ENCODE measurements at places on chromosomes 2 and 18. TPM values are rescaled to one million over a fixed set of nuclear protein-coding genes. Genes with fewer than 3 reads are reported as not detected.

Gene BCL2
- 0.86 TPM for total RNA-seq

Gene HRH4
- under 0.01 TPM for total RNA-seq

Gene FAM237A
- total RNA-seq = not detected

Gene STAMBP
- total RNA-seq = 17.0 TPM

Gene C2orf15
- not detected for total RNA-seq

Gene NEB
- under 0.01 TPM for total RNA-seq

Gene ANKRD62
- not detected for total RNA-seq

Gene SOWAHC
- 7.7 TPM for total RNA-seq

Gene CLASP1
- 24.8 TPM for total RNA-seq

Gene SERPINB3
- not detected for total RNA-seq

Gene SAG
- not detected for total RNA-seq

Gene GAL3ST2
- 0.09 TPM for total RNA-seq

Gene AKAIN1
- not detected for total RNA-seq

Gene MROH2A
- total RNA-seq = not detected

Gene NR4A2
- total RNA-seq = 0.32 TPM

Gene IL36A
- total RNA-seq = not detected

Gene GATA6
- total RNA-seq = 3.5 TPM

Gene DIPK1C
- not detected for total RNA-seq

Gene SLC5A7
- total RNA-seq = not detected

Gene REG3A
- not detected for total RNA-seq

Gene DSEL
- 74.9 TPM for total RNA-seq

Gene CAPN14
- total RNA-seq = 0.16 TPM

Gene CGREF1
- total RNA-seq = 0.69 TPM

Gene CFC1
- total RNA-seq = not detected

Gene POMC
- total RNA-seq = not detected

Gene CRYGD
- not detected for total RNA-seq

All from bronchial smooth muscle cell (primary cell).